ENCODE measurements at places on chromosomes 6 and 20.
A peak's percentile ranks its signal among the peaks of the same experiment; 100 is the strongest.

DNA sequence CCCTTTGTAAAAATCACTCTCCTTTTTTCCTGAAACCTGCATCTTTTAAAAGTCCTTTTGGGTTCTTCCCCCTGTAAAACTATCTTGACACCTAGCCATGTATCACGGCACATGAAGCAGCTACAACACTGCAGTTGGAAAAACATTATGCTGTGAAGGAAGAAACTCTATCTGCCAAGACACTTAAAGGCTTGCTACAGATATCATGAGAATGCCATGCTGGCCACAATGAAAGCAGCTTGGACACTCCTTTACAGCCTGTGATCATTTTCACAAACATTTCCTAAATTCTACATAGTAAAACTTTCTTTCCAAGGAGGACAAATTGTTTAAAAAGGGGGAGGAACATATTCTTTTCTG, 31.8 kb downstream of the CNKSR3 start:
- peaks cover 3% of the 10 kb centered on the region for H3K27me3 ChIP-seq
- no peaks in the 10 kb centered on the region for H3K36me3 ChIP-seq
- DNase-seq, result no peak
- H3K4me3 ChIP-seq, result no peak overlapping the region
- no peak overlapping the region for H3K27ac ChIP-seq

GRCh38 chr6:63783096-63783495, 147.5 kb downstream of the PHF3 start:
- no peak overlapping the region for H3K4me3 ChIP-seq
- DNase-seq, result no peak
- no peaks in the 10 kb centered on the region for H3K4me1 ChIP-seq
- peaks cover 11% of the 10 kb centered on the region for H3K27me3 ChIP-seq

DNA sequence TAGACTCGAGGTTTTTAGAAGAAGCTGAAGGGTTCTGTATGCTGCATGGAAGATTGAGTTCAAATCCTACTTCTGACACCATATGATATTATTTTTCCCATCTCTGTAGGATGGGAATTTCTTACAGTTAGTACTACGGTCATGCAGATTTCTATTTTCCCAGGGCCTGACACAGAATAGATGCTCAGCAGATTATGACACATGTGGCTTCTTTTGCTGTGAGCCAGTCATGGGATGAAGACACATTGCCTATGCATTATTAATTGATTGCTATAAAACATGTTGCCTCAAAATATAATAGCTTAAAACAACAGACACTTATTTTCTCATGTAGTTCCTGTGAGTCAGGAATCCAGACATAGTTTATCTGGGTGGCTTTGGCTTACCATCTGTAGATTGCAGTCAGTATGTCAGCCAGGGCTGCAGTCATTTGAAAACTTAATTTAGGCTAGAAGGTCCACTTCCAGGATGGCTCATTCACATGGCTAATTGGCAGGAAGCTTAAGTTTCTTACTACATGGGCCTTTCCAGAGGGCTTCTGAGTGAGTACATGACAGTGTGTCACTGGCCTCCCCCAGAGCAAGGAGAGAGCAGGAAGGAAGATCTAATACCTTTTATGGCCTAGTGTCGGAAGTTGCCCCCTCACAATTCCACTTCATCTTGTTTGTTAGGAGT, 29.5 kb downstream of the TOP1 start:
- H3K36me3 ChIP-seq, result peaks cover 63% of the 10 kb centered on the region
- DNase-seq, result peak; percentile 43
- peaks cover 58% of the 10 kb centered on the region for H3K4me1 ChIP-seq

GRCh38 chr20:22429175-22430153, 154.9 kb downstream of the FOXA2 start:
- H3K36me3 ChIP-seq, result no peaks in the 10 kb centered on the region
- no peaks in the 10 kb centered on the region for H3K27me3 ChIP-seq
- H3K27ac ChIP-seq, result no peak overlapping the region
- no peaks in the 10 kb centered on the region for H3K4me1 ChIP-seq
- no peak for DNase-seq
- H3K4me3 ChIP-seq, result no peak overlapping the region

DNA sequence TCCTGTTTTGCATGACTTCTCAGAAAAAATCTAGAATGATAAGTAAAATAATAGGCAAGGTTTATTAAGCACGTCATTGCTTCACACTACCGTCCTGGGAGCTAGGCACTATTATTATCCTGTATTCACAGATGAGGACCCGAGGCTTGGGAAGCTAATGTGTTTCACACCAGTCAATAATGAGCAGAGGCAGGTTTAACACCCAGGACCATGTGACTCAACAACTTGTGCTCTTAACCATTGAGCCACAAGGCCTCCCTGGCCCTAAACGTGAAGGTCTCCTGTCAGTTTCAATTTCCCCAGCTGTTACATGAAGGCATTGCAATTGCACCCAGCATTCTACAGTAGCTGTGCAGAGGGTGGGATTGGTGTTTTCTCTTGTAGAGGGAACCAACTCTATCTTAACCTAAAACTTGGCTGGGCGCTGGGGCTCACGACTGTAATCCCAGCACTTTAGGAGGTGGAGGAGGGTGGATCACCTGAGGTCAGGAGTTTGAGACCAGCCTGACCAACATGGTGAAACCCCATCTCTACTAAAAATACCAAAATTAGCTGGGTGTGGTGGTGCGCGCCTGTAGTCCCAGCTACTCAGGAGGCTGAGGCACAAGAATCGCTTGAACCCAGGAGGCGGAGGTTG, 191.2 kb downstream of the BCAS1 start:
- H3K27me3 ChIP-seq, result no peaks in the 10 kb centered on the region
- no peak overlapping the region for H3K27ac ChIP-seq
- H3K36me3 ChIP-seq, result peaks cover 6% of the 10 kb centered on the region
- H3K4me3 ChIP-seq, result no peak overlapping the region
- DNase-seq, result no peak

DNA sequence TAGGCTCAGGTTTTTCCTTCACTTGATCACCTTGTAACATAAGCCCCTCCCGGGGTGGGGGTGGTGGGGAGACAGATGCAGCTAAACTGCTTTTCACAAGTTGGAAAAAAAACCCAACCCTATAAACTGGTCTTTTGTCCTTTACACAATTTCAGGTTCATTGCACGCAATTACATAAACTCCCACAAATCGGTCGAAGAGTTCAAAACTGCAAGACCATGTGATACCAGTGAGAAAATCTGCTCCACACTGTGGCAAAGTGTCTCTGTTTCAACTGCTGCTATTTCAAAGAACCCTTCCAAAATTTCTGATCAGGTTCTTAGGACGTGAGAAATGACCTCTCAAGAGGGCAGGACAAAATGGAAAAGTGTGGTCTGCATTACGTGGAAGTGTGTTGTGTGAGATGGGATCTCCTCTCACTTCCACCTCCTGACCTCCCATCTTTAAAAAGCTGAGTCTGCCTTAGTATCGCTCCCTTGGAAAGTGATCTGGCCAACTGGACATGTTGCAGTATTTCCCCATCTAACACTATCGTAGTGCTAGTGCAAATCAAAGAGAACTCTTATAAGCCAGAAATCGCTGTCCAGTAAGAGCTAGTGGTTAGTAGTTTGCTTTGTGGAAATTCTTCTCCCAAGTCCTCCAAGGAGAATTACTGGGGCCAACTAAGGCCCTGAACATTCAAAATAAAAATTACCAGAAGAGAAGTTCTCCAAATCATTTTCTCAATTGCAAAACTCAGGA, 60.1 kb downstream of the PRND start:
- DNase-seq, result no peak
- H3K27ac ChIP-seq, result no peak overlapping the region
- peaks cover 6% of the 10 kb centered on the region for H3K4me1 ChIP-seq
- no peaks in the 10 kb centered on the region for H3K27me3 ChIP-seq

DNA sequence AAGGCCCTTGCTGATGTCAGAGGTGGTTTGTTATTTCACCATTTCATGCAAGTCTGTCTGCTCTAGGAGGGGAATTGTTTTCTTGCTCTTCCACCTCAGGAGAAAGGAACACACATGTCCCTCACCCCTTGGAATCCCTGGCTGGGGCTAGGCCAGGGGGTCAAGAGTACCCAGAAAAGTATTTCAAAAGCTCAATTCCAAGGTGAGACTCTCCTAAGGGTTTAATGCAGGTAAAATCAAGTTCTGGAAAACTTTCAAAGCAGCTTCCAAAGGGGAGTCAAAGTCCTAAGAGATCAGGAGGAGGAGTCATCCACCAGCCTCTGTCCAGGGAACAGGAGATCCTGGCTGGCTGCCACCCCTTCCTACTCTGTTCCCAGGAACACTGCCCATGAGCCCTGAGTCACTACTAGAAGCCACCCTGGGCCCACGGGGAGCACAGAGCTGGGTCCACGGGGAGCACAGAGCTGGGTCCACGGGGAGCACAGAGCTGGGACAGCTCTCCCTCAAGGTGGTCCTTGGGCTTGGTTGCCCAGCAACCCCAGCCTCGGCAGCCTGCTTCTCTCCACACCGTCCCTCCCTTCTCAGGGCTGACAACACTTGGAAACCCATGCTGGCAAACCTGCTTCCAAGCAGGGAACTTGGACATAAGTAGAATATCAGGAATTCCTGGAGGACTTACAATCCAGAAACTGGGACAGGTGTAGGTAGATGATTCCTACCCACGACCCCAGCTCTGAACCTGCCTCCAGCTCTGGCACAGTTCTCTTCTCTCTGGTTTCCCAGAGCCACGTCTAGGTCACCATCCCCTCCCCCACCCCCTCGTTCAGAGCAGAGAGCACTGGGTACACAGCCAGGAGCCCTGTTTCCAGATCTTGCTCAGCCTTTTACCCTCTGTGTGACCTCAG, 35.3 kb upstream of the CDKN1A start:
- no peaks in the 10 kb centered on the region for H3K4me1 ChIP-seq
- H3K4me3 ChIP-seq, result no peak overlapping the region
- no peak for DNase-seq

GRCh38 chr20:3980260-3981131, 34.9 kb downstream of the RNF24 start:
- peak overlapping the region; percentile 69 for H3K4me3 ChIP-seq
- peak overlapping the region; percentile 88 for H3K27ac ChIP-seq
- H3K27me3 ChIP-seq, result no peaks in the 10 kb centered on the region
- H3K36me3 ChIP-seq, result no peaks in the 10 kb centered on the region
- peak; percentile 61 for DNase-seq

DNA sequence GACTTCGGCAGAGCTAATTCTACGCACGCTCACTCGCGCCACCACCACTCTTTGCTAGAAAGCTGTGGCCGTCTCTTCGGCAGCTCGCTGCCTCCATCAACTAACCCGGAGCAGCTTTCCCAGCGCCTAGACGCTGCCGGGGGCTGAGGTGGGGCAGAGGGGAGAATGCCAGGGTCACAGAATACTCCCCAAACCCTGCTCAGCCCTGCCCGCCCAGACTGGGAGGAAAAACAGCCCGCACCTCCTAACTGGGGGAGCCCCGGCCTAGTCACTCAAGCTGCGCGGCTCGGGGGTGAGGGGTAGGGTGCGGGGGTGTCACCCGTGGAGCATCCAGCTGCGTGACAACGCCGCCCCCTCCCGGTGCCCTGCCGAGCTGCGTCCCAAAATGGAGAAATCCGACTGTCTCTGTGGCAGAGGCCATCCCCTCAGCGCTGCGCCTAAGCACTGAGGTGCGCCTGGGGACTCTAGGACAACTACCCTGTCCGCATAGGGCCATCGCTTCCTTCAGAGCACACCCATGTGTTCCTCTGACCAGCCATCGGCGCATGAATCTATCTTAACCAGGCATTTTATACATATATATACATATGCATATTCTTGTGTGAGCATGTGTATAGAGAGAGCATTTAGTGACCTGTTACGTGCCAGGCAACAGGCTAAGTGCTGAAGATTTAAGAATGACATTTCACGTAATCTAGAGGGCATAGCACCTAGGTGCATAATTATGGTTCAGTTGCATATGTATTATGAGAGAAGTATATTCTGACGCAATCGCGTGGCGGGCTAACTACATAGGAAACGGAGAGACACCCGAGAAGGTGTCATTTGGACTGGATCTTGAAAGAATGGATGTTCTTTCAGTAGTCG, 1.5 kb upstream of the TENT5A start:
- H3K27ac ChIP-seq, result peak overlapping the region; percentile 66
- no peaks in the 10 kb centered on the region for H3K36me3 ChIP-seq
- peak overlapping the region; percentile 76 for H3K4me3 ChIP-seq
- peak; percentile 91 for DNase-seq

DNA sequence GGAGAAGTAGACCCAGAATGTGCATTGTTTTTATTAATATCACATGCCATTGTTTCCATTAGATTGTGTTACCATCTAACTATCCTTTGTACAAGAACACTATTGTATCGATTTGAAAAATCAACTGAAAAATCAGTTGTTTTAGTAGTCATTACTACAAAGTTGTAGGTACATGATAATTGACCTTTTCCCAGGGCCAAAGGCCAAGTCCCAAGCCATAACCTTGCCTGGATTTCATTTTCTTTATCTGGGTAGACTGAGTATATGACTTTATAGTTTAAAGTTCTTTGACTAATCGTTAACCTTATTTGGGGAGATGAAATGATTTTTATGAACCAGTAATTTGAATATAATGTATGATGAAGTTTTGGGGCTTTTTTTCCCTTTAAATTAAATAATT, 79.0 kb upstream of the C20orf144 start:
- no peaks in the 10 kb centered on the region for H3K36me3 ChIP-seq
- H3K27me3 ChIP-seq, result no peaks in the 10 kb centered on the region
- DNase-seq, result no peak

DNA sequence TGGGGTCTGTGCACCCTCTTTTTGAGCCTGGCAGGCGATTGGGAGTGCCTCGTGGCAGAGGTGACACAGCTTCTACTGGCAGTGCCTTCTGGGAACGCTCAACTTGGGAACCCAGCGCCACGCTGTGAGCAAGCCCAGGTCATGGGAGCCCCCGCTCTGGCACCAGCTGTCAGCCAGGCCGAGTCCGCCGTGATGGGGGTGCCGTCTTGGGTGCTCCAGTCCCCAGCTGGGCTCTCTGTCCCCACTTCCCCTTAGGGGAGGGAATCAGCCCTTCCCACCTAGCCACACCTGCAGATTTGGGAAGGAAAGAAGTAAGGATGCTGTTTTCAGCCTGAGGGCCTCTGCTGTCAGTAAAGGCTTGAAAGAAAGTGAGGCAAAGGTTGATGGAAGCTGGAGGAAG, 31.0 kb upstream of the NTSR1 start:
- no peak overlapping the region for H3K27ac ChIP-seq
- H3K36me3 ChIP-seq, result no peaks in the 10 kb centered on the region
- no peak overlapping the region for H3K4me3 ChIP-seq
- H3K4me1 ChIP-seq, result no peaks in the 10 kb centered on the region
- DNase-seq, result no peak

DNA sequence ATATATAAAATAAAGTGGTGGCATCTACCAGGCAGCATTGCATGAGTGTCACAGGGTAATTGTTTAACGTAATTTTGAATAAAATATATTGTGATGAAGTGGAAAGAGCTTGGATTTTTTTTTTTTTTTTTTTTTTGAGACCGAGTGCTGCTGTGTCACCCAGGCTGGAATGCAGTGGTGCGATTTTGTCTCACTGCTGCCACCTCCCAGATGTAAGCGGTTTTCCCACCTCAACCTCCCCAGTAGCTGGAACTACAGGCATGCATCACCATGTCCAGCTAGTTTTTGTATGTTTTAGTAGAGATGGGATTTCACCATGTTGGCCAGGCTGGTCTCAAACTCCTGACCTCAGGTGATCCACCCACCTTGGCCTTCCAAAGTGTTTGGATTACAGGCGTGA, 81.1 kb upstream of the SMIM8 start:
- H3K4me1 ChIP-seq, result peaks cover 3% of the 10 kb centered on the region
- DNase-seq, result no peak
- H3K27me3 ChIP-seq, result no peaks in the 10 kb centered on the region
- H3K27ac ChIP-seq, result no peak overlapping the region
- no peak overlapping the region for H3K4me3 ChIP-seq
